ENCODE measurements at places on chromosomes 11 and 22. TPM values are rescaled to one million over a fixed set of nuclear protein-coding genes. Genes with fewer than 3 reads are reported as not detected.

Gene CNTN5
- total RNA-seq, result not detected

Gene MPPED2
- total RNA-seq, result 2.4 TPM

Gene CARD18
- not detected for total RNA-seq

Gene PSMA1
- 139 TPM for total RNA-seq

Gene MYRF
- total RNA-seq, result 5.2 TPM

Gene MS4A15
- 0.39 TPM for total RNA-seq

Gene CD3D
- total RNA-seq, result 0.89 TPM

Gene DNAJB7
- total RNA-seq, result not detected

Gene TP53I11
- 42.4 TPM for total RNA-seq

Gene NR1H3
- total RNA-seq, result 29.9 TPM

Gene FXYD2
- 1.4 TPM for total RNA-seq

Gene VSIG10L2
- not detected for total RNA-seq

Gene CREB3L1
- total RNA-seq, result 10.9 TPM
